B cell (primary cell): ENCODE measurements at places on chromosomes 2 and 18.

- no peak for DNase-seq
Observed at GRCh38 chr2:127105656-127106456, 1.1 kb downstream of the BIN1 start.

GRCh38 chr18:22182884-22183697 lies 13.7 kb downstream of the GATA6 start:
- DNase-seq: no peak

DNA sequence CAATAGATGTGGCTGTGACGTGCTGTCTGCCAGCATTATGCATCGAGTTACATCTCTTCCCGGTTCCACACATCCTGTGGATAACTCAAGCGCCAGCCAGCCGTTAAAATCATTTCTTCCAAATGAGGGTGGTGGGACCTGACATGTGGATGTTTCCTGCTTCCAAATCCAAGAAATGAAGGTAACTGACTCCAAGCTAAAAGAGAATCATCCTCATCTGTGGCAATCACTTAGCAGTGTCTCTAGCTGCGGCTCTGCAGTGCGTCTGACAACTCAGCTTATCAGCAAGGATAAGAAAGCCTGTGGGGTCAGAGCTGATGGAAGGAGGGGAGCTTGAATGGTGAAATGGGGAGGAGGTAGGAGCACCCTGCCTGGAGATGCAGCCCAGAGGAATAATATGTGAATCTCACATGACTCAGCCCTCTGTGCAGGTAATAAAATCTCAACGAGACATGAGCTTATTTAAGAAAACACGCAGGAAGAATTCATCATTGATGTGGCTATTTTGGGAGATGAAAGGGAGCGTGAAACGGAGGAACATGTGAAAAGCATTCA lies 382.2 kb upstream of the TRIB2 start:
- DNase-seq: no peak

DNA sequence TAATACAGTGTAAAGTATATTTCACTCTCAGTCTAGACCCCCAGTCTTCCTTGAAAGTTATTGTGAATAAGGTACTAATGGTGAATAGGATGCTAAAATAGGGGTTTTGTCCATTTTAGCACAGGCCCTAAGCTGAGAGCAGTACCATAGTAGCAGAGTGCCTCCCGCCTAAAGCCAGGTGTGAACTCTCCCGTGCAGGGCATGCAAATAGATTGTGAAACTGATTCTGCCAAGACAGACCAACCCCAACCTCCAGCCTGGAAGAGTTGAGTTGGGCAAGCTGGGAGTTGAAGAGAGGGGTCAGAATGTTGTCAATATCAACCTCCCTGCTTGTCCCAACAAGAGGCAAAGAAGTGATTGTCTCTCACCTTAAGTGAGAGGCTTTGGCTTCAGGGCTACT lies 97.4 kb upstream of the CYRIA start:
- DNase-seq: no peak

GRCh38 chr2:210250622-210251021 lies 25.4 kb upstream of the ACADL start:
- DNase-seq: no peak

GRCh38 chr2:240981871-240982800 lies 16.3 kb upstream of the SNED1 start:
- DNase-seq: no peak
